Stimulated activated CD8-positive, alpha-beta memory T cell treated with anti-CD3 and anti-CD28 coated beads, Interleukin-7, amount 100 ng/mL, for 1 hour (primary cell): ENCODE measurements at places on chromosomes 2 and 18.

- no peak for DNase-seq
Measured at GRCh38 chr2:172938713-172939375, 136.8 kb upstream of the MAP3K20 start.

DNA sequence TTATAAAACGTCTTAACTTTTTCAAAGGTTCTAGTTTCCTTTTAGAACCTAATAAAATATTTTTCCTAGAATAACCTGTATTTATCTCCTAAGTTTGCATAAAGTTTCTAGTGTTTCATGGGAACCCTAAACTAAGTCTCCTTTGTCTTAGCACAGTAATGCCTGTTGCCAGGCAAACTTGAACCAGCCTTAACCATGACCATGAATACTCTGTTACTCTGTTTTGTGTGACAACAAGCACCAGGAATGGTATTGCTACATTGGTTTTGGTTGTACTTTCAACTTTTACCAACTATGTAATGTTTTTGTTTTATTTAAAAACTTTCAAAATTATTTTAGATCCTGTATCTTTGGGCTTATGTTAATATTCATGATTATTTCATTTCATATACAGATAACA is 137.6 kb downstream of the CERS6 start:
- no peak for DNase-seq

DNA sequence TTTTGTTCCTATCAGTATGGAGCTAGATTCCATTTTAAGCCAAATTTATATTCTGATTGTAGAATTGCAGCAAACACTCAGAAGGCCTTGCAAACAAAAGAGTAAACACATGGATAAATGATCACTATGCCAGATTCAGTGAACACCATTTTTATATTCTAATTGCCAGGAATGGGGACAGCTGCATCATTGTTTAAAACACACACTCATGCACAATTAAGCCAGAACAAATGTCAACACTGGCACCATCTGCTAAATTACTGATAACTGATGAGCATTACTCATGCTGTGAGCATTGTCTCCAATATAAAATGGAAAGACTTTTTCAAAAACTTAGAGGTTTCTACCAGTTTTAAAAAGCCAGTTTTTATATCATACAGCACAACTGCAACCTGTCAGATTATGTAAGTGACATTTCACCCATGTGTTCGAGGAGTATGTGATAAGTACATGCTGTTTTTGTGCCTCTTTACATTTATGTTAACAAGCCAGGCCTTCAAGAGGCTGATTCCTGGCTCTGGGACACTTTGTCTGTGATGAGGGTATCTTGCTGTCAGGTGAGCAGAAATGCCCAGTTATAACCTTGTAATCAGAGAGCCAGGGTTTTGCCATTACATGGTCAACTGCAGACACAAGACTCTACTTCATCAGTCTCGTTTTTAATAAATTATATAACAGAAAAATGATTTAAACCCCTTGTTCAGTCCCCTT is 4.4 kb upstream of the ST8SIA5 start:
- no peak for DNase-seq

GRCh38 chr2:67234440-67234839 is 162.7 kb upstream of the ETAA1 start:
- DNase-seq: no peak
